ENCODE measurements at places on chromosomes 7 and 10.

- no peak for DNase-seq
Measured at GRCh38 chr10:47159361-47160260, 140.4 kb upstream of the GDF10 start.

- DNase-seq, result no peak
Measured at GRCh38 chr10:118832241-118832651, 77.5 kb upstream of the CACUL1 start.

DNA sequence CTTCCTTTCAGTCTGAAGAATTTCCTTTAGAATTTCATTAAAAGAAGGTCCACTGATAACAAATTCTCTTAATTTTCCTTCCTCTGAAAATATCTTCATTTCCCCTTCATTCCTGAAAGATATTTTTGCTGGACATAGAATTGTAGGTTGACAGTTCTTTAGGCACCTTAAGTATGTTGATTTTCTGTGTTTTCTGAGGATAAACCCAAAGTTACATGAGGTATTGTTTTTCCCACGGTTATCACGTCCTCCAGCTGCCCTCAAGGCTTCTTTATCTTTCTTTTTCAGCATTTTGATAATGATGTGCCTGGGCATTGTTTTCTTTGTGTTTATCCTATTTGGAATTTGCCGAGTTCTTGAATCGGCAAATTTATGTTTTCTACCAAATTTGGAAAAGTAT is 105.3 kb downstream of the ELFN1 start:
- no peak for DNase-seq

GRCh38 chr10:109889867-109890266 is 33.4 kb downstream of the XPNPEP1 start:
- peak; percentile 33 for DNase-seq

GRCh38 chr7:38465956-38466355 is 165.2 kb downstream of the AMPH start:
- no peak for DNase-seq
